ENCODE measurements at places on chromosomes 1 and 21. TPM values are rescaled to one million over a fixed set of nuclear protein-coding genes. Genes with fewer than 3 reads are reported as not detected.

GRCh38 chr21:38661197-38661871 lies 144.4 kb upstream of the ETS2 start:
- DNase-seq, result peak; percentile 30

DNA sequence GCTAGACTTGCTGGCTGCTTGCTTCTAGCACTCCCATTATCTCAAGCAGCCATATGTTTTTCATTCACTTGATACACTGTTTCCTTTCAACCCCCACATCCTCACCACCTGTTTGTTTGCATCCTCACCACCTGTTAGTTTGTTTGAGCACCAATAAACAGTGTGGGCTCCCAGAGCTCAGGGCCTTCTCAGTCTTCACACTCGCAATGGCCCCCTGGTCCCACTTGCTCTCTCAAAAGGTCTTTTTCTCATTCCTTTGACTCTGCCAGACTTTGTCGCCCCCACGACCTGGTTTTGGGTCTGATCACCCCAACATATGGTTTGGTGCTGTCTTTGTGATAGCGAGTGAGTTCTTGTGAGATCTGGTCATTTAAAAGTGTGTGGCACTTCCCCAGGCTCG lies 6.2 kb upstream of the PADI4 start:
- DNase-seq, result no peak

- no peak for DNase-seq
Observed at GRCh38 chr1:28845786-28846543, 34.0 kb downstream of the OPRD1 start.

GRCh38 chr1:117178756-117179155 lies 32.0 kb downstream of the VTCN1 start:
- no peak for DNase-seq

DNA sequence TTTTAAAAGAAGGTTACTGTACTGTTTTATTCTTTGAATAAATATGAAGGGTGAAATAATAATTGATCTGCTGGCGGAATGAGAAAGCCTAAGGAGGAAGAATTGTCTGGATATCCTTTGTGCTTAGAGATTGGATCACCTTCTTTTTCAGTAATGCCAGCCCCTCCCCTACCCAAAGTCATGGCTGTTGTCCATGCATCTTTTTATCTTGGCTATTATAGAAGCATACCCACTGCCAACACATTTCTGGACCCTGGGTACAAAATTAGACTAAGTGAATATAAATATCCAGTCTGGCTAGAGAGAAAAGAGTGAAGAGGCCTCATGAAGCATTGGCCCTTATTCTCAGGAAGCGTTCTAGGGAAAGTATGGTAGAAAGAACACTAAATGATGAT lies 28.1 kb downstream of the AK4 start:
- no peak for DNase-seq

FBLIM1 gene
- 117 TPM for total RNA-seq

TOR3A gene
- total RNA-seq, result 20.3 TPM
